NCI-H2081 treated with DMSO at 0.1 percent for 48 hours (cell line): ENCODE measurements at places on chromosomes 7 and 10.

GRCh38 chr7:158976849-158977593 lies 120.7 kb downstream of the DYNC2I1 start:
- peak; percentile 13 for DNase-seq

GRCh38 chr10:131896403-131896802 lies 4.4 kb upstream of the PPP2R2D start:
- no peak for DNase-seq

GRCh38 chr7:140239653-140239935 lies 62.8 kb upstream of the KDM7A start:
- DNase-seq, result no peak

DNA sequence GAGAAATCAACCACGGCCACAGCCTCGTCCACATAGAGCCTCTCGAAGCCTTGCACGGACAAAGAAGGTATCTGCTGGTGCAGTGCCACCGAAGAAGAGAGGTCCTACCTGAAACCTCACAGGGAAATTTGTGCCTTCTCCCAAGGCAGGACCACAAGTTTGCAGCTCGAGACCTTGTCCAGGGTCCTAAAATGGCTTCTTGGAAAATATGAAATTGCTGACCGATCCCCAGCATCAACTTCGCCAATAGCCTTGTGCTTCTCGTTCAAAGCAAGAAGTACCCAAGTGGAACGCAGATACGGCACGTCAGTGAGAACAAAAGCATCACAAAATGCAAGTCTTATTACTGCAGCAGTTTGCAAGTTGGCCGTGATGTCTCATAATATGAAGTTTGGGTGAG lies 24.6 kb downstream of the PTPRN2 start:
- no peak for DNase-seq

DNA sequence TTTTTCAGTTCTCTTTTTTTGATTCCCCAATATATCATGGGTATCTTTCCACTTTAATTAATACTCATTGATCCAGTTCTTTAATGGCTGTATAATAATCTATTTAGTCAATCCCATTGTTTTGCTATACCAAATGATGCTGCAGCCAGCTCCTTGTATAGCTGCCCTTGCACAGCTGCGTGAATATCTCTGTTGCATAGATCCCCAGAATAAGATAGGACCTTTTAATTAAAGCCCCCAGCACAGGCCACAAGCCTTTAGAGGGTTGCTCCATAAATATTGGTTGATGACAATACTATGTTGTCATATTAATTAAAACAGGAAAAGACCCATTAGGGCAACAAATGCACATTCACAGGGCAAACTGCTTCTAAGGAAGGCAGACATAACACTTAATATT lies 57.9 kb downstream of the BUB3 start:
- DNase-seq, result no peak

GRCh38 chr7:92330835-92331438 lies 85.2 kb downstream of the ANKIB1 start:
- no peak for DNase-seq

GRCh38 chr7:117296066-117296465 lies 26.8 kb downstream of the WNT2 start:
- no peak for DNase-seq

DNA sequence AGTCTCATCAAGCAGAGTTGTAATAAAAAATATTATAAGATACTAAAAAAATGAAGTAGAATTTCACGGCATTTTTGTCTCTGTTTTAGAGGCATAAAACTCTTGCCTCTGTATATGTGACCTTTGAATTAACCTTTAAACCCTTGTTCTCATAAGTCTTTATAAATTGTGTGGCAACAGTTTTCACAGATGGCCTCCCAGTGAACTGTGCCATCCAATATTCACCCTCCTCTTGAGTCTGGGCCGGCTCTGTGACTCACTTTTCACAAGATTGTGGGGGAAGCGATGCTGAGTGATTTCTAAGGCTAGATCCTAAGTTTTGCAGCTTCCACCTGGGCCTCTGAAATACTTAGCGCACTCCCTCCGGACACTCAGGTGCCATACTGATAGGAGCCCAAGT lies 4.6 kb upstream of the USP6NL start:
- no peak for DNase-seq

- no peak for DNase-seq
Observed at GRCh38 chr7:24834128-24834798, 77.0 kb upstream of the GSDME start.

DNA sequence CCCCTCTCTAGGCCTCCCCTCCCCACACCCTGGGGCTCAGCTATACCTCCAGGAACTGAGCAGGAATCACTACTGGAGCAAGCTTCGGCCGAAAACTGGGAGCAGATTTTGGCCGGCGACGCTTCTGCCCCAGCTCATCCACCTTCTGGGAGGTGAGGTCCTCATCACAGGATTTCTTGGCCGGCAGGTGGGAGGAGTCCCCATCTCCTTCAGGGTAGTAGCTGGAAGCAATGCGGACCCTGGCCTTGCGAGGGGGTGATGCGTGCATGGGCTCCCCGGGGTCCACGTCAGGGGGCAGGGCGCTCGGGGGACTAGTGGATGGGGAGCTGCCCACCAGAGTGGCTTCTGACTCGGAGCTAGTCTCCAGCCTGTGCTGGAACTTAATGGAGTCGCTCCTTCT lies 105.5 kb downstream of the DLG5 start:
- DNase-seq, result no peak

DNA sequence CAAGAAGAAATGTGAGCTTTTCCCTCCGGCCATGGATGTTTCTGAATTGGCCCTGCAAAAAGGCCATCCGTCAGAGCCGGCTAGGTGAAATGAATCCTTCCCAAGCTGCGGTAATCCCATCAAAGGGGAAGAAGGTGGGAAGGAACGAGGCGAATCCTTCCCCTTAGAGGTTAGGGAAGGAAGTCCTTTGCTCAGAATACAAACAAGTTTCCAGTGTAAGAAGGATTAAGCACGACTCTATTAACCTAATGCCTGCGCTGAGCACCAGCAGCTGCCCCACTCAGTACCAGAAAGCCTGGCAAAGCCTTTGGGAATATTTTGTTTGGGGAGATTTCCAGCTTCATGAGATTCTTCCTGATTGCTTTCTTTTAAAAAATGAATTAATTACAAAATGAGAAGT lies 42.8 kb downstream of the CLRN3 start:
- no peak for DNase-seq

DNA sequence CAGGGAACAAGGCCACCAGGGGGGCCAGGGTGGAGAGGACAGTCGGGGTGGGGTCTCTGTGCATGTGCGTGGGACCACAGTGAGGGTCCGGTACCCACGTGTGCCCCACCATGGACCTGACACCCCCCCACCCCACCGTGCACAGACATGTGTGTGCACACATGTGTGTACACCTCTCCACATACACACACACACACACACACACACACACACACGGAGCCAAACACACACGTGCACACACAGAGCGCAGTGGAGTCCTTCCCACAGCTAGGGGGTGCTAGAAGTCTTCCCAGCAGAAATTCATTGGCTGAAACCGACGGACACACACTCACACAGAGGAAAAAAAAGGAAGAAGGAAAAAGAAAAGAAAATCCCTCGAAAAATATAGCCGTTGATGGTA lies 42.8 kb upstream of the GNA12 start:
- DNase-seq, result peak; percentile 49

DNA sequence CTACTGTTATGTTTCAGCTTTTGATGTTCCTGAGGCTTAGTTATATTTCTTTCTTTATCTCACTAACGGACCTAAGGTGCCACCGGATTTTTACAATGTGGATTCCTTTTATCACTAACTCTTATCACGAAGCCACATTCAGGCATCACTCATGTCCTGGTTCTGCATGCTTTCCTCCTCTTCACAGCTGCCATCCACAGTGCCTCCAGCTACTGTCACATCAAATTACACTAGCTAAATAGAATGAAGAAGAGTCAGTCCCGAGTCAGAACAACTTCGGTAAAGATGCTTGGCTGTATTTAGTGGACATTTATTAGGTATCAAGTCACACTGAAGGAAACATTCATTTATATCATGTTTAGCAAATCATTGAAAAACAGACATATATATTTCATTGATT lies 153.2 kb downstream of the NEBL start:
- DNase-seq, result no peak

DNA sequence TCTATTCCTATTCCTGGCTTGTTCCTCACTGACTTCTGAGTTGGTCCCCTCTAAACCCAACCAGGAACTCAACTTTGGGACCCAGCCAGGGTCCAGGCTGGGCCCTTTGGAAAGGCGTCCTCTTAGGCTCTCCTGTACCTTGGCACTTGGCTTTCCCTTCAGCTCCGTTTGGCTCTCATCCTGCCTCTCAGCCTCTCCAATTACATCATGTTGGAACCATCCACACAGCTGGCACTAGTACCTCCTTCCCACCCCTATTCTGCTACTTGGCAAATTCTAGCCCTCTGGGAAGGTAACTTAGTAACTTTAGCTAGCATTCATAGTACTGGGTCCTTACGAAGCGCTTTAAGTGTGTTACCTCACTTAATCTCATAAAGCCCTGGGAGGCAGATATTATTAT lies 205.3 kb upstream of the HABP2 start:
- DNase-seq, result no peak

DNA sequence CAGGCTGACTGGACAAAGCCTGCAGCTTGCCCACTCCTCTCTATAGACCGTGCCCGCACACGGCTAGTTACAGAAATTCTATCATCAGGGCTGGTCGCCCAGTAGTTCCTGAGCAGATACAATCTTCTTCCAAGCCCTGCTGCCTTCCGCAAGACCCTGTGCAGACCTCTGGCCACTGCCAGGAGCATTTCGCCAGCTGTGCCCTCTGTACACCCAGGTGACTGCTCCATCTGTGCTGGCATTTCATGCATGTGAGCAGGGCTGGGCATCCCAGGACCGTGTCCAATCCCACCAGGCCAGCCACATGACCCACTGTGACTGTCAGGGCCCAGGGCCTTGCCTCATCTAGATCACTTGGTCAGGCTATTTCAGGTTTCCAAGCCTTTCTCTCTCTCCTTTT lies 36.9 kb downstream of the HSPA12A start:
- no peak for DNase-seq

- DNase-seq, result peak; percentile 36
Observed at GRCh38 chr7:99392659-99393354, 15.6 kb downstream of the PDAP1 start.

DNA sequence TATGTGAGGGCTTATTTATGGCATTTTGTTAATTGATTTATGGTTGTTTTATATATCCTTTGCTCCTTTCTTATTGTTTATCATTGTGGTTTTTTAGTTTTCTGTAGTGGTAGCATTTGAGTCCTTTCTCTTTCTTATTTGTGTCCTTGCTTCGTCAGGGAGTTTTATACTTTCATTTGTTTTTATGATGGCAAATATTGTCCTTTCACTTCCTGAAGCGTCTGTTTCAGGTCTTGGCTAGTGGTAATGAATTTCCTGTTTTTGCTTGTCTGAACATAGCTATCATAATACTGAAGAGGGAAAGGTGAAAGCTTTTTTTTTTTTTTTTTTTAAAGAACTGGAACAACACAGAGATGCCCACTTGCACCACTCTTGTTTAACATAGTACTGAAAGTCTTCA lies 228.2 kb downstream of the ATRNL1 start:
- DNase-seq, result no peak

GRCh38 chr10:133401500-133401899 lies 7.5 kb downstream of the MTG1 start:
- DNase-seq, result no peak

- DNase-seq, result no peak
Observed at GRCh38 chr7:104553074-104553473, 224.7 kb downstream of the LHFPL3 start.

GRCh38 chr7:41107938-41108448 lies 594.9 kb downstream of the INHBA start:
- DNase-seq, result no peak

GRCh38 chr7:41312235-41312634 lies 390.7 kb downstream of the INHBA start:
- DNase-seq, result no peak

GRCh38 chr10:6811153-6811552 lies 231.1 kb upstream of the PRKCQ start:
- no peak for DNase-seq

DNA sequence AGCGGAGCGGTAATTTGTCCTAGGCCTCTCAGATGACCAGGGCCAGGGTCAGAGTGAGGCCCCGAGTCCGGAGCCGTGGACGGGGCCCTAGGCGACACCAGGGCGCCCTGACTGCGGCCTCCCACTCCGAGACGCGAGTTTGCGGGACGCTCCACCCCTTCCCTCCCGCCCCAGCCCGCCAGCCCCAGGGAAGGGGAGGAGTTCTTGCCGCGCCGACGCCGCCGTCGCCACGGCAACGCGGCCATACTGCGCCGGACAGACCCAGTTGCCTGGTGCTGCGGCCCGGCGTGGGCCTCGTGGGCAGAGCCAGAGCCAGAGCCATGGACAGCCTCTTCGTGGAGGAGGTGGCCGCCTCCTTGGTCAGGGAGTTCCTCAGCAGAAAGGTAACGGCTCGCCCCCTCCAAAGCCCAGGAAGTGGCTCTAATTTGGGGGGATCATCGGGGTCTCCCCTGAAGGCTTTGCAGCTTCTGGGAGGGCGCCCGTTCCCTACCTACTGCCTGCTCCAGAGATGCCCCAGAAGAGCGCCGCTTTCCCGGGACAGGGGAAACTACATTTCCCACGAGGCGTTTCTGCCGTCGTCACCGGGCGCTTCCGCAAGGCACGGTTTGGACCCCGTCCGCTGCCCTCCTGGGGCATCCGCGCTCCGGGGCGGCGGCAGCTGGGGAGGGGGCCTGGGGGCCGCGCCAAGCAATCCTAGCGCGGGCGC lies at the start of gene MINDY4:
Gene MINDY4, plus strand, starts transcription at position 244 of the 706 bp plus-strand sequence. Its CDS starts 77 bp downstream, at position 321.
- DNase-seq, result peak; percentile 36

GRCh38 chr7:14687777-14688176 lies 214.8 kb downstream of the DGKB start:
- no peak for DNase-seq

DNA sequence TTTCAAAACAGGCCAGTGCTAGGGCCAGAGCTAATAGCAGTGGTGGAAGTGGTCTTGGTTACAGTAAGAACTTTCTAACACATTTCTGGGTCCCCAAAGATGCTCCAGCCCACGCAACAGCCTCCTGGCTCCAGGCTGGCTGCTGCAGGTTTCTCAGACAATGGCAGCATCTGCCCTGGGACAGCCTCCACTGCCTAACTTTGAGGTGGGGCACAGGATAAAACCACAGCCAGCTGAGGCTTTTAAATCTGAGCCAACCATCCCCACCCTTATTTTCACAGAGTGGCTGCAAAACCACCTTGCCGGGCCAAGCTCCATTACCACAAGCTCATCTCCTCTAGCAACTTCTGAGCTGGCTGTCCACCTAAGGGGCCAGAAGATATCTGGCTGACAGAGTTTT lies 84.8 kb downstream of the FAM53B start:
- no peak for DNase-seq

- no peak for DNase-seq
Observed at GRCh38 chr10:116208956-116209567, 63.9 kb downstream of the GFRA1 start.

DNA sequence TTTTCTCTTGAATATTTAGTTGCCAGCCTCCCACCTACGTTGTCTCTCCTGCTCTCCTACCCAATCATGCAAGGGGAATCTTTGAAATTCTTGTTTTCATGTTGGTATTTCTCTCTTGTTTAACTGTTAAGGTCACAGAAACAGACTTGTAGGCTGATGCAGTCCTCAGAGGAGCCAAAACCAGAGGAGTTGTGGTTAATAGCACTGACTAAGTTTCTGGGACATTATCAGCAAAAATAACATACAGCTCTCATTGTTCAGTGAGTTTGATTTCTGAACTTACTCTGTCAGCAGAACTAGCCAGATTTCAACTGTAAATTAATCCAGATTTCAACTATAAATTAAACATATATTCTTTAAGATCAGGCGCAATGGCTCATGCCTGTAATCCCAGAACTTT lies 11.1 kb upstream of the CUL1 start:
- DNase-seq, result no peak

- no peak for DNase-seq
Observed at GRCh38 chr7:142557971-142558582, 191.2 kb upstream of the PRSS1 start.

GRCh38 chr7:100604028-100604975 lies 2.1 kb downstream of the PCOLCE start:
- peak; percentile 3 for DNase-seq
